Heart right ventricle (tissue), 16 donors: ENCODE measurements at places on chromosomes 7 and 10. TPM values are rescaled to one million over a fixed set of nuclear protein-coding genes. Genes with fewer than 3 reads are reported as not detected.
A peak's percentile ranks its signal among the peaks of the same experiment; 100 is the strongest.

- DNase-seq = no peak
- no peaks in the 10 kb centered on the region for H3K4me1 ChIP-seq
- no peak overlapping the region for H3K27ac ChIP-seq
- no peaks in the 10 kb centered on the region for H3K36me3 ChIP-seq
- no peak overlapping the region for H3K4me3 ChIP-seq
- H3K27me3 ChIP-seq = no peaks in the 10 kb centered on the region
Measured at GRCh38 chr10:78288663-78289062, 255.0 kb downstream of the RPS24 start.

- no peak for DNase-seq
- H3K4me3 ChIP-seq = no peak overlapping the region
- H3K27me3 ChIP-seq = no peaks in the 10 kb centered on the region
Measured at GRCh38 chr10:91284486-91285090, 64.1 kb downstream of the PCGF5 start.

DNA sequence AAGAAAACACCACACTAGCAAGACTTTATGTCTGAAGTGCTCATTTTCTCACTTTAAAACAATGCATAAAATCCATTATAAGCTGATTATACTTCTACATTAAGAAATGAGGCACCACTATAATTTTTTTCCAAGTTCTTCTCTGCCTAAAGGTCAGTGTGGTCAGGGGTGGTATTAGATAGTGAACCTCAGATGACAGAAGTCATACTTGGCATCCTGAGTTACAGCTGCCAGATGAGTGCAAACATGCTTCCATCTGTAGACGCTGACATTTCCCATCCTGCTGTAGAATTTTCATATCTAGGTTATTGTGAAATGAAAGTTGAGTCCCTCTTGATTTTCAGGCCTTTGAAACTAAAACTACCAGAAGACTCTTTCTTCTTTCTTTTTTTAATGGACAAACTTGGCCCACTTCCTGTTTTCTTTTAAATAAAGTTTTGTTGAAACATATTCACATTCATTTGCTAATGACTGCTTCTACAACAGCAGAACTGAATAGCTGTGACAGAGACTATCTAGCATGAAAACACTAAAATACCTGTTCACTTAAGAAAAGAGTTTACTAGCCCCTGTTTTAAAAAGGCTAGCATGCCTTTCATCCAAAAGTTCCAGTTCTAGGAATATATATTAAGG, 900.8 kb downstream of the XPNPEP1 start:
- H3K27me3 ChIP-seq = no peaks in the 10 kb centered on the region
- H3K4me1 ChIP-seq = no peaks in the 10 kb centered on the region
- H3K4me3 ChIP-seq = no peak overlapping the region
- no peak overlapping the region for H3K27ac ChIP-seq
- H3K36me3 ChIP-seq = no peaks in the 10 kb centered on the region
- DNase-seq = no peak

GRCh38 chr10:122232769-122233168, 38.3 kb upstream of the BTBD16 start:
- H3K36me3 ChIP-seq = peaks cover 48% of the 10 kb centered on the region
- peaks cover 9% of the 10 kb centered on the region for H3K4me1 ChIP-seq
- H3K27ac ChIP-seq = no peak overlapping the region
- no peaks in the 10 kb centered on the region for H3K27me3 ChIP-seq

DNA sequence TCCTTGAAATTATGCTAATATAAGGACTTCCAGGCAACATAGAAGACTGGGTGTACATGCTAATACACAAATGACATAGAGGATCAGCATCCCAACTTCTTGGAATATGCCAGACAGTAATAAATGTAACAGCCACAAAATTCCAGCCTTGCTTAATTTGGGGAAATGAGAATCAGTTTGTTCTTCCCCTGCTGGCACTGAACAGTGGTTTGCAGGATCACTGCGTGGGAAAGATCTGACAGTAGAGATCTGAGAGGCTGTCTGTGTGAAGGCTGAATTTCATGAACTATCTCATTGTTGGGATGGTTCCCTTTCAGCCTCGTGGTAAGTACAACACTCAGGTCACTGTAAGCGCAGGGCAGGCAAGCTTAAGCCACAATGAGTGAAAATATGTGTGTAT, 1078.0 kb downstream of the LRMDA start:
- H3K4me3 ChIP-seq = no peak overlapping the region
- DNase-seq = no peak
- no peak overlapping the region for H3K27ac ChIP-seq
- H3K27me3 ChIP-seq = no peaks in the 10 kb centered on the region

DNA sequence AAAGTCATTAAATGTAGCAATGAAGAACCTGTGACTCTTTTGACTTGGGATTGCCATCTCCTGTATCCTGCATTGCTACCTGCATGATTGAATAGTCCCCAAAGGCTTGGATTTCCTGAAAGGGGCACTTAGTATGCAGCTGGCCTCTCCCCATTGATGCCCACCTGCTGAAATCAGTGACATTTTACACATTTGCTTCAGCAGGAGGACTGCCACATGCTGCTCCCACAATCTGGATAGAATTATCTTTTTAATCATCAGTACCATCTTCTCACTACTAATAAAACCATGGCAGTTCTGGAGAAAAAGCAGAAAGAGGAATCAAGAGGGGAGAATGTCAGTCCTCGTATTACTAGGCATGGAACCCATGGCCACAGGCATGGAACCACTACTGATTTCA, 67.8 kb downstream of the SLC13A1 start:
- H3K4me3 ChIP-seq = no peak overlapping the region
- no peak overlapping the region for H3K27ac ChIP-seq
- no peaks in the 10 kb centered on the region for H3K27me3 ChIP-seq
- no peak for DNase-seq
- H3K36me3 ChIP-seq = no peaks in the 10 kb centered on the region

DNA sequence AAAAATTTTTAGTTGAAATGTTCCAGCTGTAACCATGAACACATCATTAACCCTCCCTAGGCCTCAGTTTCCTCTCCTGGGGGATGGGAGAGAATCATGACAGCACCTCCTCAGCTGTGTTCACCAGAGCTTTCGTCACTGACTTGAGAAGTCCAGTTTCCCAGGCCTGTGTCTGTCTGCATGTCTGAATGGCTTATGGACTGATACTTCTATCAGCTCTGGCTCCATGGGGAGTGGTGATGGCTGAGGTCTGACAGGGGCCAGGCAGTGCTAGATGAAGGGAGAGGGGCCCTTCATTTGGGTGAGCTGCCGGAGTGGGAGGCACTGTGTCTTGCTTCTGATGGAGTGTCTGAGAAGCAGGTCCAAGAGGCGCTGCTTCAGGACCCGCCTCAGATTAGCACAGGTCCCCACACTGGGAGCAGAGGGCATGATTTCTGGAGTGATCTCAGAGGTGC, 192.9 kb downstream of the PTPN20 start:
- H3K4me3 ChIP-seq = no peak overlapping the region
- H3K36me3 ChIP-seq = no peaks in the 10 kb centered on the region
- no peaks in the 10 kb centered on the region for H3K27me3 ChIP-seq

DNA sequence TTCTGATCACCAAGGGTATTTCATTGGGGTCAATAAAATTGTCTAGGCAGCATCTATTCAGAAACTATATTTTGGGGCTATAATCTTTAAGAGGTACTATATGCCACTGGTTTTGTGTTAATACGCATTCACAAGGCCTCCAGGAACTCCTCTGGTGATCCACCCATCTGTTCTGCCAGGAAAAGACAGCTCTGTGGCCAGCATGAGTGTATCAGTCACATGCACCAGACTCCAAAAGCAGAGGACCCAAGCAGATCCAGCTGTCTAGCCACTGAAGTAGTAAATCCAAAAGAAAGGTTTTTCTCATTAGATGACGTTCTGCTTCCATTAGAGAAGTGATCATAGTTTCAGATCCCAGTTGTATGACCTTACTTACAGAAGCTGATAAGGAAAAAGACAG, 199.6 kb upstream of the CELF2 start:
- no peaks in the 10 kb centered on the region for H3K27me3 ChIP-seq
- H3K4me1 ChIP-seq = peaks cover 60% of the 10 kb centered on the region
- no peaks in the 10 kb centered on the region for H3K36me3 ChIP-seq
- no peak overlapping the region for H3K4me3 ChIP-seq
- DNase-seq = no peak

DNA sequence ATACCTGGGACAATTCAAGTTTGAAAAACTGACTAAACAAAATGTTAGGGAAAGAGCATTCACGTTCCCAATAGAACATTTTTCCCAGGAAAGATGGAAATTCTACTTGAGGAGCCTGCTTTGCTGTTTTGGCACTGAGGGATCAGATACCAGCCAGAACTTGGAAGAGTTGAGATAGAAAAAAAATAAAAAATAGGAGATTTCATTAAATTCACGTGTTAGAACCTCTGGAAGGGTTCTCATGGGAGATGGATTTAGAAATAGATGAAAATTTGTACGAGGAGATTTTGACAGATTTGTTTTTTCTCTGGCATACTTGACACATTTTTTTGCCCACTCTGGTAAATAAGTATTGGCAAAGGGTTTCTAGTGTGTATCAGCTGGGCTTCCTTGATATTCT, 63.7 kb downstream of the CELF2 start:
- H3K27ac ChIP-seq = no peak overlapping the region
- no peak for DNase-seq
- H3K36me3 ChIP-seq = no peaks in the 10 kb centered on the region
- no peaks in the 10 kb centered on the region for H3K27me3 ChIP-seq
- H3K4me1 ChIP-seq = peaks cover 71% of the 10 kb centered on the region

DNA sequence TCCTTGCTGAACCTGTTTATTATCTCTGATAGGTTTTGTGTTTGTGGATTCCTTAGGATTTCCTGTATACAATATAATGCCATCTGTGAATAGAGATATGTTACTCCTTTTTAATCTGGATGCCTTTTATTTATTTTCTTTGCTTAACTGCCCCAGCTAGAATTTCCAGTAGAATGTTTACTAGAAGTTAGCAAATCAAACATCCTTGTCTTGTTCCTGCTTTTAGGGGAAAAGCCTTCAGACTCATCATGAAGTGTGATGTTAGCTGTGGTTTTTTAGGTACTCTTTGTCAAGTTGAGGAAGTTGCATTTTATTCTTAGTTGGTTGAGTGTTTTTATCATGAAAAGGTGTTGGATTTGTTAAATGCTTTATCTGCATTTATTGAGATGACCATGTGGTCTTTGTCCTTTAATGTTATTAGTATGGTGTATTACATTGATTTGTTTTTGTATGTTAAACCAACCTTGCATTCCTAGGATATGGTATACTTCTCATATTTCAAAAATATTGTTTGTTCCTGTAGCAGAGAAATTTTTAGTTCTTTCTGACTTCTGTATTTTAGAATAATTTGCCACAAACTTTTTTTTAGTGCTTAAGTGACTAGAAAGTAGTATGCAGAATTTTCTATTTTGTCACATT, 24.3 kb downstream of the PPP2R2D start:
- peak overlapping the region; percentile 4 for H3K27ac ChIP-seq
- H3K27me3 ChIP-seq = no peaks in the 10 kb centered on the region
- DNase-seq = no peak
- H3K4me1 ChIP-seq = peaks cover 56% of the 10 kb centered on the region

DNA sequence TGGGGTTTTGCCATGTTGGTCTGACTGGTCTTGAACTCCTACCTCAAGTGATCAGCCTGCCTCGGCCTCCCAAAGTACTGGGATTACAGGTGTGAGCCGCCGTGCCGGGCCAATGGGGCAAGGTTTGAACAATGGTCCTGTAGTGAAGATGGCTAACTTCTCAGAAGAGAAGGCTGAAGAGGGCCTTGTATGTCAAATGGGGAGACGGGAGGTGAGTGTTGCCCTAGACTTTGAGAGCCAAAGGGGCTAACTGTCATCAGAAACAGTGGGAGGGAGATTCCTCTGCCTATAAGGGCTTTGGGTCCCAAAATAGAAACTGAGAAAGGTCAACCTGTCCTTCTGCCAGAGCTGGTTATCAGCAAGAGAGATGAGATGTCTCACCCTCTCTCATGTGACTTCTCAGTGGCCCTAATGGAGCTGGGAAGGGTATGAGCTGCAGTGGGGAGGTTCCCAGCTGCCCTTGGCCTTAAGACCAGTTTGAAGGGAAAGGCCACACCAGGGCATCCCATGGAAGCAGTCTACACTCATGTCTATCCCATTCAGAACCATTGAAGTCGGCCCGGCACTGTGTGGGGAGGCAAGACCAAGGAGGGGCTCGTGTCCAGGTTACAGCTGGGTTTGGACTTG, 1.3 kb upstream of the SAMD8 start:
- no peaks in the 10 kb centered on the region for H3K27me3 ChIP-seq
- no peak overlapping the region for H3K4me3 ChIP-seq
- peak overlapping the region; percentile 92 for H3K27ac ChIP-seq
- peaks cover 27% of the 10 kb centered on the region for H3K4me1 ChIP-seq
- no peak for DNase-seq

DNA sequence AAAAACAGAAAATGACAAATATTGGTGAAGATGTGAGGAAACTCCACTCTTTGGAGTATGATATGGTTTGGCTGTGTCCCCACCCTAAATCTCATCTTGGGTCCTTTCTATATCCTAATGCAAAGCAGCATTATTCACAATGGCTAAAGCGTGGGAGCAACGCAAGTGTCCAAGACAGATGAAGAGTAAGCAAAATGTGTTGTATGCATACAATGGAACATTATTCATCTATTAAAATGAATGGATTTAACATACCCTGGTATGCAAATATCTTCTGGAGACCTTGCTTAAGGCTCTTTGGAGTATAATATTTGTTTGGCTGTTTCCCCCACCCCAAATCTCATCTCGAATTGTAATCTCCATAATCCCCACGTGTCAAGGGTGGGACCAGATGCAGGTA, 839.8 kb upstream of the POM121L12 start:
- no peak overlapping the region for H3K27ac ChIP-seq
- DNase-seq = no peak
- no peaks in the 10 kb centered on the region for H3K27me3 ChIP-seq
- no peaks in the 10 kb centered on the region for H3K36me3 ChIP-seq
- H3K4me1 ChIP-seq = no peaks in the 10 kb centered on the region
- no peak overlapping the region for H3K4me3 ChIP-seq

GRCh38 chr10:71835671-71836595, 15.1 kb downstream of the PSAP start:
- H3K36me3 ChIP-seq = no peaks in the 10 kb centered on the region
- H3K4me1 ChIP-seq = peaks cover 84% of the 10 kb centered on the region
- peak overlapping the region; percentile 85 for H3K27ac ChIP-seq

DNA sequence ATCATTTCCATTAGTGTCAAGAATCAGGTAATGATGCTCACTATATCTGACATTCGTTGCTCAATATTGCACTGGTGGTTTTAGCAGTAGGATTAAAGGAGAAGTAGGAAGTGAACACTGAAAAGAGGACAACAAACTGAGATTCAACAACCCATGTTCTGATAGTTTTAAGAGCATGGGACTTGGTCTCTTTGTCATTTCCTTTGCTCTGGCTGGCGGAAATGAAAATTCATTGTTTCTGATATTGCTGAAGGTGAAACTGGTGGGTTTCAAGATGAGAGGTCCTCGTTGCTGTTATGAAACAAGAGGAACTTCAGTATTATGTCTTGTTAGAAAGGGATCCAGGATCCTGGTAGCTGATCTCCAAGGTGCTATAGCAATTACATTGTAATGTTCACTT, 129.0 kb downstream of the DNAH11 start:
- H3K27me3 ChIP-seq = no peaks in the 10 kb centered on the region
- H3K27ac ChIP-seq = no peak overlapping the region
- no peak for DNase-seq
- H3K4me1 ChIP-seq = no peaks in the 10 kb centered on the region
- H3K4me3 ChIP-seq = no peak overlapping the region
- no peaks in the 10 kb centered on the region for H3K36me3 ChIP-seq

- no peaks in the 10 kb centered on the region for H3K36me3 ChIP-seq
- no peak for DNase-seq
- no peak overlapping the region for H3K4me3 ChIP-seq
- no peaks in the 10 kb centered on the region for H3K27me3 ChIP-seq
- H3K27ac ChIP-seq = no peak overlapping the region
- no peaks in the 10 kb centered on the region for H3K4me1 ChIP-seq
Measured at GRCh38 chr7:131358636-131359035, 31.0 kb downstream of the MKLN1 start.

PTPRZ1 gene
- 0.28 TPM for total RNA-seq

ABCB4 gene
- 5.0 TPM for total RNA-seq

LLCFC1 gene
- total RNA-seq = not detected

HECW1 gene
- not detected for total RNA-seq

HDAC9 gene
- 49.2 TPM for total RNA-seq

PLEKHS1 gene
- total RNA-seq = not detected
